Endothelial cell of umbilical vein (primary cell): ENCODE measurements at places on chromosomes 7 and 10. TPM values are rescaled to one million over a fixed set of nuclear protein-coding genes. Genes with fewer than 3 reads are reported as not detected.

The NSMCE4A gene
- 36.1 and 36.8 TPM in 2 replicates for polyA plus RNA-seq

The BTBD16 gene
- 0.04 and 0.06 TPM in 2 replicates for polyA plus RNA-seq

- DNase-seq = no peak
These were observed 597.6 kb downstream of the PARD3 start for GRCh38 chr10:34217524-34217923.

DNA sequence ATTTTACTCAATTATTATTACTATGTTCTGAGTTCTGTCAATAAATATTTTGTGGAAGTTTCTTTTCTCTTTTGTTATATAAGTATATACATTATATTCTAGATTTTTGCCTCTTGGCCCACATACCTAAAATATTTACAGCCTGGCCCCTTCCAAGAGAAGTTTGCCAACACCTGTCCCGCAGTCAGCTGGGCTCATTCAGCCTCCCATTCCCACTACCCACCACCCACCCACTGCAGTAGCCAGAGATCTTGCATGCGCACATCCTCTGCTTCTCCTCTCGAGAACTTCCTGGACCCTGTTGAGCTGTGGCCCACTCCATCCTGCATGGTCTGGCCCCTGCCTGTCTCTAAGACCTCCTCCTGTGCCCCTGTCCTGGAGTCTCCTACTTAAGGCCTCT, 33.6 kb downstream of the WIPF3 start:
- DNase-seq = no peak

The MOGAT3 gene
- not detected in 2 replicates for polyA plus RNA-seq

DNA sequence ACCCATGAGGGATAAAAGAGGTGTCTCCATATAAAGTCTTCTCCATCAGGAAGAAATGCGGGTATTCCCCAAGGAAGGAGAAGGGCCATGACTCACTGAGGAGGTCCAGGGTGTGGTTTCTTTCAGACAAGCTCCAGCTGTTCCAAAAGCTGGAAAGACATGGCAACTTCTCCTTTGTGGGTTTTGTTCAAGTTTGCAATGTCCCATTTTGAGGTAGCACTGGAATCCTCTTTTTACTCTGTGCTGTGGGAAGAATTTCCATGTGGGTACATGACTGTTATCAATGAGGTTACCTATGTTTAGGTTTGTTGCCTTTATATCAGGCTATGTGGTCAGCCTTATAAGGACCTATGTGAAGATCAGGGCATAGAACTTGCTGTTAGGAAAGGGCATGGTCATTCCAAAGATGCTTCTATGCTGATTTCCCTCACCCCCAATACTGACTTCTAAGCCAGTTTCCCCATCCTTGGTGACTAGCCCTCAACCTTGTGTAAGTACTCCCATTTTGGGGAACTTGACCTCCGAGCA, 697.5 kb downstream of the INHBA start:
- DNase-seq = no peak

DNA sequence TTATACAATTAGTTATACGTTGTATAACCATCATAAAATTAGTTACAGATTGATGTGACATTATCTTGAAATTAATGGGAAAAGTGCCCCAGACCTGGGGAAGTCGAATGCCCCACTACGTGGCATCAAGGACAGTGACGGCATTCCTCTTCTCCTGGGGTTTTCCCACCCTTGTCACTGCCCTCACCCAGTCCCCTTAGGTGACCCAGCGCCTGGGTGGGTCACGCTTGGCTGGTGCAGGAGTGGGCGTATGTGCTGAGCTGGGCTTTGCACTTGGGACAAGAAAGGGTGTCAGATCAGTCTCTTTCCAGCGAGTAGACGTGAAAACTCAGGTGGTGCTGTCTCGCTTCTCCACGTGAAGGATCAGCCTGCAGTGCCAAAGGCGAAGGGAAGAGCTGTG, 7.6 kb downstream of the FOXK1 start:
- DNase-seq = no peak

GRCh38 chr10:54749623-54750022, 51.4 kb downstream of the PCDH15 start:
- no peak for DNase-seq

GRCh38 chr7:117248829-117249228, 74.0 kb downstream of the WNT2 start:
- no peak for DNase-seq

The SORBS1 gene
- polyA plus RNA-seq = 1.8 and 2.0 TPM in 2 replicates

- DNase-seq = no peak
These were observed 332.6 kb upstream of the ZNF32 start for GRCh38 chr10:43981232-43981631.

GRCh38 chr10:89442289-89442688, 27.9 kb downstream of the IFIT5 start:
- peak; percentile 22 for DNase-seq

DNA sequence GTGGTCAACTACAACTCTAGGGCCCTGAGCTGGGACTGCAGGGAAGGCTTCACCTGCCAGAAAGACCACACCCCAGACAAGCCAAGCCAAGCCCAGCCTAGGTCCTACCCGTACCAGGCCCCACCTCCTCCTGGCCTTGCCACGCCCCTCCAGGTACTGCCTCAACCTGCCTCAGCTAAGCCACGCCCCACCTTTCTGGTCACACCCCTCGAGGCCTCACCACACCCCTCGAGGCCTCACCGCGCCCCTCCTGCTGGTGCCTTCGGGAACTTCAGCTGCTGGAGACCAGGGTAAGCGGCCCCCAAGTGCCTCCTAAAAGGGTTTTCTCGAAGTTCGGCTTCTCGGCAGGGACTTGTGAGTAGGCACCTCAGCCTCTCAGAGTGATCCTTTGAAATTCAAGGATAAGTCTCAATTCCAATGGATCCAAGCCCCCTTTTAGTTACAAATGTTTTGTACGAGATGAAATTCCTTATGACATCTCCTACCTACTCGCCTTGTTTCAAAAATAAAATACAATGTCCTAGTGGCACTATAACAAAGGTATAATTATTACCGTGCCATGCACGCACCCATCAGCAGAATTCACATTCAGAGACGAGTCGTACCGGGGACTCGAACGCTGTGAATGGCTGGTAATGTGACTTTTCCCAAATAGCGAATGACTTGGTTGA, 171.2 kb downstream of the ARHGAP21 start:
- no peak for DNase-seq

GRCh38 chr7:55272328-55272727, 92.8 kb upstream of the LANCL2 start:
- no peak for DNase-seq

DNA sequence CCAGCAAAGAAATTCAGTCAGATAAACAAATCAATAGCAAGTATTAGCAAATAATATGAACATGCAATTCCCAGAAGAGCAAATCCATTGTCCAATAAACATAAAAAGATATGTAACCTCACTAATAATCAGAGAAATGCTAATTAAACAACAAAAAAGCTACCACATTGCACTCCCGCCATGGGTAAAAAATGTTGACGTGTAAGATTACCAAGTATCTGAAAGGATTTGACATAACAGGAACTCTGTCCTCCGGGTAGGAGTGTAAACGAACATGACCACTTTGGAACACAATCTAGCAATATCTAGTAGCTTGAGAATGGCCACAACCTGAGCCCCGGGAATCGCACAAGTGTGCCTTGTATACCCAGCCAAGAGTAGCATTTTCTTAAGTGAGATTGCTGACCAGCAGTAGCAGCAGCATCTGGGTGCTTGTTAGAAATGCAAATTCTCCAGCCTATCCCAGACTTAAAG, 31.6 kb downstream of the DYDC1 start:
- DNase-seq = no peak

DNA sequence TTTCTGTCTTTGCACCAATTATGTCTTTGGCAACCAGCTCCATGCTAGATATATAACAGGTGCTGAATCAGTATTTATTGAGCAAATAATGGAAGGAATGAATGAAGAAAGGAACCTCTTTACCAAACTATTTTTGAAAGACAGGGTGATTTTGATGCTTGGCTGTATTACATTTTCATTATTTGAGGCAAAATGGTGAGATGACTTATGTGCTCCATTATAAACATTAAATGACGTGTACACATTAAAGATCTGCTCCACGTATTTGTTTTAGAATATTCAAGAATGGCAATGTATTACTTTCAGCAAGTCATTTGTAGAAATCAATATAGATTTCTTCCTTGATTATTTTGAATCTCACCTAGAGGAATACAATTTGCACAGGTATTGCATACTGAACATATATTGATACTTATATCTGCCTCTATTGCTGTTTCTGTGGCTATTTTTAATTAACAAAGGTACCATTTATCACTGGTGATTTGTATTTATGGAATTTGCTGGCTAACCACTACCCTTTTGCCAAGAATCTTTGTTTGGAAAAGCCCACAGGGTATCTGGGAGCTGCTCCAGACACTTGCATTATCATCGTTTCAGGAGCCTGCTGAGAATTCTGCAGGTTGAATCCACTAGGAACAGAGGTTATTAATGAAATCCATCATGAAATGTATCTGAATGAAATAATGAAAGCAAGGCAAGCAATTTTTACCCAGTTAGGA, 92.2 kb downstream of the SEMA3C start:
- no peak for DNase-seq

The VWA2 gene
- polyA plus RNA-seq = not detected in 2 replicates

The ANXA11 gene
- 59.2 and 68.0 TPM in 2 replicates for polyA plus RNA-seq

DNA sequence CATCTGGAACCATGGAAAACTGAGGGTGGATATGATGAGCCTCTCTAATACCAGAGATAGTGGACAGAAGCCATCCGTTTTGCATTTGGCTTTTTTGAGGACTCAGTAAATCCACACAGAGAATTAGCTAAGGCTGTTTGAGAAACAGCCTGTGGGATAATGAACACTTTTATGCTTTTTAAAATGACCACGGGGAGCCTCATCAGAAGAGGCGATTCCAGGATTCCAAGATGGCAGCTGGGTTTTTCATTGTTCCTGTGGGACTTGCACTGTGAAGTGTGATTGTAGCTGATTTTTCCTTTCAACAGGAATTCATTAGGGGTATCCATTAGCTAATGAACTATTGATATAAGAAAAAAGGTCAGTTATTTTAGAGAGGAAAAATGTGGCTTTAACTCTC, 353.2 kb downstream of the AUTS2 start:
- DNase-seq = no peak

The CHAT gene
- polyA plus RNA-seq = not detected in 2 replicates

DNA sequence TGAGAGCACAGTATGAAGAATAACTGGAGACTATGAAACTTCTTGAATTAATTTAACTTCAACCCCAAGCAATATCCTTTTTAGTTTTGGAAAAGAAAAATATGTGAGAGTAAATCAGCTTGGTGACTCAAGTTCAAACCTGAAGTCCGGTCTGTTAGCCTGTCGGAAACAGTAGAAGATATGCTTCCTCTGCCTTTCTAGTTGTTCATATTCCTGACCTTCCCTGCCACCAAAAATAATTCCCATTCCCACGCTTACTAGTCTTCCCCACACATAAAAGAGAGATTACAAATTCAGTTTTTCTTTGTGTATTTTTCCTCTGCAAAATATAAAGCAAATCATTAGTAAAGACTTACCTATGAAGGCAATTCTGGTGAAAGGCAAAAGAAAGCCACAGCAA, 3.6 kb downstream of the SEMA3D start:
- no peak for DNase-seq

The GDF10 gene
- not detected in 2 replicates for polyA plus RNA-seq
